Fibroblast of lung (primary cell): ENCODE measurements at places on chromosomes 11 and 22. TPM values are rescaled to one million over a fixed set of nuclear protein-coding genes. Genes with fewer than 3 reads are reported as not detected.

SAA4 gene
- not detected in 2 replicates for total RNA-seq

RPS6KA4 gene
- total RNA-seq, result 27.6 and 29.3 TPM in 2 replicates

CCDC87 gene
- 0.26 and 0.33 TPM in 2 replicates for total RNA-seq

ACR gene
- total RNA-seq, result not detected in 2 replicates

TTC28 gene
- total RNA-seq, result 22.9 and 31.4 TPM in 2 replicates

MPZL3 gene
- total RNA-seq, result 0.26 and 0.33 TPM in 2 replicates

APOBEC3G gene
- total RNA-seq, result 21.8 and 22.1 TPM in 2 replicates

CNGA4 gene
- total RNA-seq, result 0.17 TPM in 1 of 2 replicates, not detected in the other

OR52B4 gene
- total RNA-seq, result not detected in 2 replicates

HOATZ gene
- total RNA-seq, result not detected in 2 replicates
